ENCODE measurements at places on chromosomes 3 and 15.

GRCh38 chr15:101221902-101222301 is 29.9 kb downstream of the CHSY1 start:
- DNase-seq = no peak

- DNase-seq = no peak
Measured at GRCh38 chr3:73315706-73316105, 254.2 kb downstream of the EBLN2 start.

DNA sequence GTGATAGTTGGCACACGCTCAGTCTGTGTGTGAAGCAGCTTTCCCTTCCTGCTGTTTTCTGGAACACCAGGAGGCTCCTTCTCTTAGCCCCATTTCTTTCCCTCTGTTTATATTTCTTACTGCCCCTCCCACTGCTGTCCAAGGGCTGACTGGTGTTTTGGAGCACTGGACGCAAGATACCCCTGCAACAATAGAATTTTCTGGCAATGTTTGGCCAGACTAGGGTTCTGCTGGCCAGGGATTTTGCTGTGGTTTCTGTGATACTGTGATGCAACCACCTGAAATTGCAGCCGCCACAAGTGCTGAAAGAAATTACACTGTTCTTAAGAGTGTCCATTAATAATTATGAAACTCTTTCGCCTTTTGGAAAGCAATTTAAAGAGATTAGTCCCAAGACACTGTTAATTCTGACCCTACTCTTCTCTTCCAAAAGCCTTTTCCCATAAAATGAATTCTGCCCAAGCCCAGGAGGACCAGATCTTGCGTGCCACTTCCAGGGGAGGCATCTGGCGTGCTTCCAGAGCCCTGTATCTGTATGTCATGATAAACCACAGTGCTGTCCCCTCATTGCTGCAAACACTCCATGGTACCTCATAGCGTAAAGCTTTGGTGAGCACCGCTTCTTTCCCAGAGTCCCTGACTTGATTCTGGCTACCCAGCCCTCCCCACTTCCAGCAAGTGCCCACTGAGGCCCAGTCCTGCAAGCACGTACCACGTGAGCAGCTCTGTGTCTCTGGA is 159.4 kb upstream of the CHRM5 start:
- DNase-seq = no peak

- DNase-seq = no peak
Measured at GRCh38 chr15:100125401-100126191, 216.2 kb downstream of the ADAMTS17 start.

- no peak for DNase-seq
Measured at GRCh38 chr3:58180940-58181587, 29.7 kb downstream of the DNASE1L3 start.

- no peak for DNase-seq
Measured at GRCh38 chr15:34987609-34988026, 469 bp downstream of the ZNF770 start.

DNA sequence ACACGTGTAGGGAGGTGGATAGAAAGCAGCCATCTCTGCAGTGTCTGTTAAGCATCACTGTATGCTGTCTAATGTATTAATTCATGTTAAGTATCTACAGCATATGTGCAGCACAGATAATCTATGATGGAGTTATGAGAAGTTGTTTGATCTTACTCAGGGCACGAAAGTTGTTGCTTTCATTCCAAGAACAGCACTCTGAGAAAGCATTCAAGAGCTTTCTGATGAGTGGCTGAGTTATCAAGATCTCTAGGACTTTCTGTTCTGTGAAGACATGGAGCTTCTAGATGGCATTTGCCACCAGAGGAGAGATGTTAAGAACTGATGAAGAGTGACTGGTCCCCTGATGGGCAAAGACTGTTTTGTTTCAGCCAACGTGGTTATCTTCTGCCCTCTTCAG is 22.6 kb upstream of the TPRG1 start:
- DNase-seq = no peak

- DNase-seq = no peak
Measured at GRCh38 chr15:68658641-68659358, 80.0 kb downstream of the CORO2B start.

DNA sequence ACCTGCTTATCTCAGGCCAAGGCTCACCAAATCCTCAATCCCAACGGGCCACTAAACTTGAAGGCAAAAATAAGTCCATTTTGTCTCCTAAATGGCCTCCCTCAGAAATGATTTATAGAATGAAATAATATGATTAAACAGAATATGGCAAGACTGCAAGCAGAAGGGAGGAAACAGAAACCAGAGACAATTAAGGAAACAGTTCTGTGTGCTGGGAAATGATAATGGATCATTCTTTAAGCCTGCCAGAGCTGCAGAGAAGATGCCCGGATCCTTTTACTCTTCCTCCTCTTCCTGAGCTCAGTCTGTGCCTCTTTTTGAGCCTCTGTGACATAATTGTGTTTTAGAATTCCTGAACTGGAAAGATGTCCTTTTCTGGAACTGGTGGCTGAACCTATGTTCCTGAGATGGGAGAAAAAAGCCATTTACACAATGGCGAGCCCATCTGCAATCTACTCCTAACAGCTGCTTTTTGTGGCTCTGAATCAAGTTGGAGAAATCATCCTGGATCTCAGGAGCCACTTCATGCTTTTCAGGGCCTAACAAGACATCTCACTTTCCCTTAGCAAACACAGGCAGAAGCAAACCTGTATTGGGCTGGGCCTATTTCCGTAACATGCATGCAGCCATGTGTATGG is 2.8 kb upstream of the ABHD2 start:
- no peak for DNase-seq

GRCh38 chr3:132995971-132996370 is 42.2 kb upstream of the TMEM108 start:
- no peak for DNase-seq

- no peak for DNase-seq
Measured at GRCh38 chr3:129735638-129736037, 129.2 kb upstream of the PLXND1 start.

DNA sequence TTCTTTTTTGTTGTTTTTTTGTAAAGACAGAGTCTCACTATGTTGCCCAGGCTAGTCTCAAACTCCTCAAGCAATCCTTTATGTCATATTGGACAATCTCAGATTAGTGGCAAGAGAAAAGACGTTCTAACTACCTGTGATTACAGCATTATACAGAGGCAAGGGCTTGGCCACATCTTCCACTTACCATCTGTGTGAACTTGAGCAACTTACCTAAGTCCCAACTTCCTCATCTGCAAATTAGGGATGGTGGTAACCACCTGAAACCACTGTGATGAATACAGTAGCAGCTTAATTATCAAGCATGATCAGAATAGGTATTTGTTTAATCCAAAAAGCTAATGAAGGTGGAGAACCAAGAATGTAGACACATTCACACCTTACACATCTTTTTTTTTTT is 16.1 kb downstream of the LRRC2 start:
- DNase-seq = no peak
